ENCODE measurements at places on chromosomes 2 and 18. TPM values are rescaled to one million over a fixed set of nuclear protein-coding genes. Genes with fewer than 3 reads are reported as not detected.
A peak's percentile ranks its signal among the peaks of the same experiment; 100 is the strongest.

ANKRD30B gene
- not detected for total RNA-seq

PTPRN gene
- 0.11 TPM for total RNA-seq

STAT4 gene
- total RNA-seq, result 0.82 TPM

VIL1 gene
- not detected for total RNA-seq

DNA sequence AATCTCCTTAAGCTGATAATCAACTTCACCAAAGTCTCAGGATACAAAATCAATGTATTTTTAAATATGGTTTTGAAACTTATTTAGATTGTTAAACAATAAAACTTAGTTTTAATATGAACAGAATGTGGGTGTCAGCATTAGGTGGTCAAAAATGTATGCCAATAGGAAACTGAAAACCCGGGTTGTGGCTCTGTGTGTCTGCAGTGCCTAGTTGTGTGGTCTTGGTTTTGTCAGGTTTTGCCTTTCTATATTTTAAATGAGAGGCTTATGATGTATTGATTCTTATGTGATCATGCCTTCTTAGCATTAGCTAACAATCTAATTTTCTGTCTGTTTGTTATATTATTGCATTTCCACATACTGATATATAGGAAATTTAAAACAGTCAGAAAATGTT lies 227.8 kb downstream of the ZNF407 start:
- DNase-seq, result no peak

- DNase-seq, result no peak
These were observed 46.2 kb downstream of the C2orf42 start for GRCh38 chr2:70144443-70145143.

- peak; percentile 33 for DNase-seq
These were observed 339 bp downstream of the ACAA2 start for GRCh38 chr18:49813069-49813318.

GRCh38 chr2:155947069-155947468 lies 385.5 kb downstream of the NR4A2 start:
- no peak for DNase-seq

GRCh38 chr2:239790313-239790712 lies 234.8 kb downstream of the NDUFA10 start:
- DNase-seq, result no peak

DNA sequence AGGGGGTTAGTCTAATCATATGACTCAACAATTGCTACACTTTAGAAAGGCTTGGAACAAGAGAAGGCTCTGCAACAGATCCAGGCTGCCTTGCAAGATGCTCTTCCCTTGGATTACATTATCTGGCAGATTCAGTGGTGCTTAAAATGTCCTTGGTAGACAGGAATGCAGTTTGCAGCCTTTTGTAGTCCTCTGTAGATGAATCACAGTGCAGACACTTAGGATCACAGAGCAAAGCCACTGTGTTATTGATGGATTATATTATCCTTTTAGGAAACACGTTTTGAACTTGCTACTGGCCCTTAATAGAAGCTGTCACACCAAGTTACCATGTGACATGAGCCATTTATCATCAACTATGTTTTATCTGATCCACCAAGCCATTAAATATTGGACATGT lies 152.2 kb downstream of the CBLN2 start:
- no peak for DNase-seq

- no peak for DNase-seq
These were observed 14.6 kb upstream of the SLC9A2 start for GRCh38 chr2:102604769-102605168.

DNA sequence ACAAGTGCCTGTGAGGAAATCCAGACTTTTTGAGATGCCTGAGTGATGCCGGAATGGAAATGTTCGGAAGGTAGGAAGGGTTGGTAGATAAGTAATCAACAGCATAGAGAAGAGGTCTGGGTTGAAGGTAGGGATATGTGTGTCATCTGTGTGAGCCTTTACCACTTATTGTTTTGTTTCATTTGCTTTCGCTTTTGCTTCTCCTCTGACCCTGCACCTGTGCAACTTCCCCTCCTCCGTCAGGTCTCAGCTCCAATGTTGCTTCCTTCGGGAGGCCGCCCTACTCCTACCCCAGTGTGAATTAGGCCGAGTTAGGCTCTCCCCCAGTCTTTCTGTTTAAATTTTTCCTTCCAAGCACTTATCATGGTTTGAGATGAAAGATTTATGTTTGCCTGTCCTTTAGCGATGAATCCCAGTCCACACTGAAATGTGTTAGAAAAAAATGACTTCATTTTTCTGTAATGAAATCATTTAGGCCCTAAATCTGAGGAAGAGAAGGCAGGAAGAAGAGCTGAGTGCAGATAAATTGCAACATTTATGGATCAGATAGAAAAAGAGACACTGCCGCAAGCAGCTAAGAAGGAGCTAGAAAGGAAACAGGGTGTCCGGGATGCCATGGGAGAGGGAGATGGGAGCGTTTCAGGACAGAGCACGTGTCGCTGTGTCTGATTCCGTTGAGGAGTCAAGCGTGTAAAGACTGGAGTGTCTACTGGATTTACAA lies 139.6 kb upstream of the PELI1 start:
- no peak for DNase-seq
